Hindlimb muscle (tissue), 1 donor: ENCODE measurements at places on chromosomes 13 and 19.

DNA sequence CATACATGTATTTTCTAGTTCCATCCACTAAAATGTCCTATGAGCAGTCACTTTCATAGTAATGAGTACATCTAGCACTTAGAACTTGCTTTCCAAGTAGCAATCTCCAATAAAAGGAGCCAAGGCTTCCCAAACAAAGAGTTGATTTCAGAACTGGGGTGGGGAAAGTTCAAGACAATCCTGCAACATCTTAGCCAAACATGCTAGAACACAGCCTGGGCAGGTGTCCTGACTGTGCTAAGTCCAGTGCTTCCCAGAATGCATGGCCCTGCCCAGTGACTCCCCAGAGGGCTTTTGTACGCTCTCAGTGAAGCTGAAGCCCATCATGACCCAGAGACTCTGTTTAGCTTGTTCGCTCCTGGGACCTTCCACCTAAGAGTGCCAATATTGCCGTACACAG lies 106.7 kb upstream of the UBAC2 start:
- DNase-seq, result no peak

GRCh38 chr19:30864391-30865215 lies 484.6 kb downstream of the TSHZ3 start:
- DNase-seq, result no peak

DNA sequence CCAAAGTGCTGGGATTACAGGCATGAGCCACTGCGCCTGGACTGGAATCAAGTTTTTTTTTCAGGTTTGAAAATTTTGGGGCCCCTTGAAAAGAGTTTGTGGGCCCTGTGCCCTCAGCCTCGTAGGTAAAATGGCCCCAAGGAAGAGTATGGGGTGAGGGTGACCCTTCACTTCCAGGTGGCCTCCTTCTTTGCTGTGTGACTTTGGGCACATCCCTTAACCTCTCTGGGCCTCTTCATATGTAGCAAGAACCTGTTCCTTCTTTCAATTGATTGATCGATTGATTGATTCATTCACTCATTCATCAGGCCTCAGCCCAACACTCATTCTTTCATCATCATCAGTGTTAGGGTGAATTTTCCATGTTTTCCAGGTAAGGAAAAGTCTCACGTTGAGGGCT lies 3.4 kb upstream of the TMEM221 start:
- DNase-seq, result no peak

- DNase-seq, result no peak
These were observed 56.8 kb downstream of the THSD1 start for GRCh38 chr13:52348983-52349780.

DNA sequence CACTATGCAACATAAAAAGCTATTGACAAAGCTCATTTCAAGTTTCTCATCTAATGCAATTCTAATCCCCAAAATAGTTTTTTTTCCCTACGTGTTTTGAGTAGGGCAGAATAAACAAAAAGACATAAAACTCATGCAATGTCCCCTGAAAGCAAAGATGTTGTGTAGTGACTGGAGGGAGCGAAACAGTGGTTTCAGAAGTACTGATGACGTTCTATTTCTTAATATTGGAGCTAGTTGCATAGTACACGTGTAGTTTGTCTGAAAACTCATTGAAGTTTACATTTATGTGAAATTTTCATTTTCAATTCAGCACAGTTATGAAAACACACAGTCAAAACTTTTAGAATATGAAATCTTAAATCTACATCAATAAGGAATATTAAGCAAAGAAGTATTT lies 31.6 kb downstream of the USP12 start:
- DNase-seq, result no peak

GRCh38 chr13:30652746-30653386 lies 35.1 kb downstream of the USPL1 start:
- DNase-seq, result no peak

DNA sequence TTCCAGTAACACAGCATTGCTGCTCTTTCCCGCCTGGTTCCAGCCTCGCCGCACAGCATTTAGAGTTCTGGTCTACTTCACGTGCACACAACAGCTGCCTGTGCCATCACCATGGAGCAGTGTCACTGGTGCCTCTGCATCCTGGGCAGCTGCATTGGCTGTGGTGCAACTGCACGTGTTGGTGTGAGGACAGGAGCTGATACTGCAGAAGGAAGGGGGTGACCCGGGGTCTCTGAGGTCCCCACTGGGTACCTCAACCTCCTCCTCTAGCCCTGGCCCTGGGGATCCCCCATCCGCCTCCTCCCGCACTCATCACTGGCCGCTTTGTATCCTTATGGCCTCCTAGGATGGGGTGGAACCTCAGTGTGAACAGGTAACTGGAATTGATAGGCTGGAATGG lies 112.5 kb downstream of the SOX1 start:
- DNase-seq, result no peak

DNA sequence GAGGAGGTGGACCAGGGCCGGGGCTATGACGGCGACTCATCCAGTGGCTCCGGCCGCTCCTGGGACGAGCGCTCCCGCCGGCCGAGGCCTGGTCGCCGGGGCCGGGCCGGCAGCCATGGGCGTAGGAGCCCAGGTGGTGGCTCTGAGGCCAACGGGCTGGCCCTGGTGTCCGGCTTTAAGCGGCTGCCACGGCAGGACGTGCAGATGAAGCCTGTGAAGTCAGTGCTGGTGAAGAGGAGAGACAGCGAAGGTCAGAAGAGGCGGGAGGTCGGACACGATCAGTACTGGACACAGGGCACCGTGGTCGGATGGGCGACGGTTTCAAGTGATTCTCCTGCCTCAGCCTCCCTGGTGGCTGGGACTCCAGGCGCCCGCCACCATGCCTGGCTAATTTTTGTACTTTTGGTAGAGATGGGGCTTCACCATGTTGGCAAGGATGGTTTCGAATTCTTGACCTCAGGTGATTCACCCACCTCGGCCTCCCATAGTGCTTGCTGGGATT lies 22.3 kb downstream of the TJP3 start:
- no peak for DNase-seq

- no peak for DNase-seq
These were observed 5.3 kb downstream of the PODNL1 start for GRCh38 chr19:13932911-13933393.

DNA sequence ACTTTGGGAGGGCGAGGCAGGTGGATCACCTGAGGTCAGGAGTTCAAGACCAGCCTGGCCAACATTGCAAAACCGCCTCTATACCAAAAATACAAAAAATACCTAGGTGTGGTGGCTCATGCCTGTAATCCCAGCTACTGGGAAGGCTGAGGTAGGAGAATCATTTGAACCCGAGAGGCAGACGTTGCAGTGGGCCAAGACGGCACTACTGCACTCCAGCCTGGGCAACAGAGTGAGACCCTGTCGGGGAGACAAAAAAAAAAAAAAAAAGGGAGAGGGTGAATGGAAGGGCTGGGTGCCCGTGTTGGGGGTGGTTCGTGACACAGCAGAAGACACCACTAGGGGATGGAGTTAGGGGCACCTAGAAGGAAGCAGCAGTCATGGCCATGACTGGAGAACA lies 10.8 kb downstream of the CFD start:
- no peak for DNase-seq

DNA sequence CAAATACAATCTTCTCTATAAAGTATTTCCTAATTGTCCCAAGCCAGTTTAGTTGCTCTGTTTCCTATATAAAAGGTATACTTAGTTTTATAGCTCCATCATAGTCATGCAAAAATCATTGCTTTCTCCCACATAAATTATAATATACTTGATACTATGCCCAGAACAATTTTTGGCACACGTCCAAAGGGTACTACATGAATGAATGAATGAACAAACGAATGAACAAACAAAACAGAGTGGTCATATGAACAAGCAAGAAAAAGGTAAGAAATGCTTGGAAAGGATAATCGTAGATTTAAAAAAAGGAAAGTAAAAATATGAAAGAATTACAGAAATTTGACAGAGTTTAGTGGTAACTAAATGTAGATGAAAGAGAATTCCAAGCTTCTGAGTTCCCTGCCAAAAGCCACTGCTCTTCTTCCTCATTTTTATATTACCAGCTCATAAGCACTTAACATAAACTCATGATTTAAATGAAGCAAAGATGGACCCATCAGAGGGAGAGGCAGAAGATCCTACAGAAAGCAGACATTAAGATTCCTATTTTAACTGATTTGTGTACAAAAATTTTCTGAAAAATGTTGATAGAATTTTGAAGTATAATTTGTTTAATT lies 123.2 kb downstream of the ENOX1 start:
- no peak for DNase-seq

GRCh38 chr19:9847087-9847671 lies 12.1 kb downstream of the PIN1 start:
- DNase-seq, result no peak

DNA sequence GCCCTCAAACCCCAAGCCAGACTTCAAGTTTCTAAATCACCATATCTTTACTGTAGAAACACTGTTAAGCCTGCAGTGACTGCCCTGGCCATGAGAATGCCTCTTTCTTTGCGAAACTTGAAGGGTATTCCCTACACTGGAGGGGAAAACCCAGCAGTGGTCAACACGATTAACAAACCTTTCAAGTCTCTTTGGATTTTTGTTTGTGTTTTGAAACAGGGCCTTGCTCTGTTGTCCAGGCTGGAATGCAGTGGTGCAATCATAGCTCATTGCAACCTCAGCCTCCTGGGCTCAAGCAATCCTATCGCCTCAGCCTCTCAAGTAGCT lies 17.4 kb upstream of the POMP start:
- DNase-seq, result no peak

DNA sequence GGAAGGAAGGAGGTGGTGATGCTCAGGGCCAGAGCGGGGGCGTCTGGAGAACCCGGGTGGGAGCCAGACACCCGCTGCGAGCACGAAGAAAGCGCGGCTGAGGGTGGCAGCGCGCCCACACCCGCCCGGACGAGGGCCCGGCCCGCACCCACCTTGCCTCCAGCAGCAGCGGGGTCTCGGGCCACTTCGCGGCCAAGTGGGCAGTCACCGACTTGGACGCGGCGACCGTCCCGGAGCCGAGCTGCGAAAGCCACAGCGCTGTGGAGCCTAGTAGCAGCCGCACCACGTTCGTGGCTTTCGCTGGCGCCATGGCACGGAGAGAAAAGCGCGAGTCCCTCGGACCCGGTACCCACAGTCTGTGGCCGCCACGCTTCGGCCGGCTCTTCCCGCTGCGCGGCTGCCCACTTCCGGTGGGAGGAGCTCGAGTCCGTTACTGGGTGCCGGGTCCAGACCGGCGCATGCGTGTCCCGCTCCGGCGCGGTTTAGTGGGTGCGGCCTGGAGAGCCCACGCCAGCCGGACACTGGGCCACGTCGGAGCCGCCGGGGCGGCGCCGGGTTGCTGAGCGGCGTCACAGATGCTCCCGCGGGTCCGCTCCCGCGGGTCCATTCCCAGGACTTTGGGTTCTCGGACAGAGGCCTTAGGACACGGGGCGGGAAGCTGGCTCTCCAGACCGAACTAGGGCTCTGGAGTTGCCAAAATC lies at the start of gene UGGT2:
Gene UGGT2, minus strand, starts transcription at position 399 of the 701 bp plus-strand sequence. Its CDS starts 89 bp downstream, at position 310.
- peak; percentile 97 for DNase-seq

DNA sequence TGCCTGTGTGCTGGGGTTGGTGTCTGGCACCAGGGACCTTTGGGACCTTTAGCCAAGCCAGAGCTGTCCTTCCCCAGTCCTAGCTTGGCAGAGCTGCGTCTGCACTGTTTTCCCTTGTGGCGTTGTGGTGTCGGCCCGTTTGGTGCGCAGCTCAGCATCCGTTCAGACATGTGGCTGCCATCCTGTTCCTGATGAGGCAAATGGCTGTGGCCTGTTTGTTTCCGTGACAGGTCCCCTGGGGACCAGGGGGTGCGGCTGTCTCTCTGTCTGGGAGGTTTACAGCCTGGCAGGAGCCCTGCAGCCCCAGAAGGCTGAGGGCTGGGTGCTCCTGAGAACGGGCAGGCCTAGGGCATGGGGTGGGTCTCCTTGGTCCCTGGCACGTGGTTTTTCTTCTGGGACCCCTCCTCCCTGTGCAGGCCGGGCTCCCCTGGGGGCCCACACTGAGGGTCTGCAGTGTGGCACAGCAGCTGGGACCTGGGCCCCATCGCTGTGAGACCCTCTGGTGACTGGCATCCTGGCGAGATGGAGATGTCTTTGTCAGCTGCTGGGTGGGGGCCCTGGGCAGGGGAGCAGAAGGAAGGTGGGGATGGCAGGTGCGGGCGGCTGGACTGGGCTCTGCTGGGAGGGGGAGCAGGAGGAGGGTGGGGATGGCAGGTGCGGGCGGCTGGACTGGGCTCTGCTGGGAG lies 4.0 kb downstream of the SPPL2B start:
- DNase-seq, result no peak

- peak; percentile 72 for DNase-seq
These were observed 7.3 kb upstream of the F7 start for GRCh38 chr13:113098162-113098732.

GRCh38 chr19:49468199-49468598 lies 5.8 kb upstream of the FLT3LG start:
- DNase-seq, result no peak

DNA sequence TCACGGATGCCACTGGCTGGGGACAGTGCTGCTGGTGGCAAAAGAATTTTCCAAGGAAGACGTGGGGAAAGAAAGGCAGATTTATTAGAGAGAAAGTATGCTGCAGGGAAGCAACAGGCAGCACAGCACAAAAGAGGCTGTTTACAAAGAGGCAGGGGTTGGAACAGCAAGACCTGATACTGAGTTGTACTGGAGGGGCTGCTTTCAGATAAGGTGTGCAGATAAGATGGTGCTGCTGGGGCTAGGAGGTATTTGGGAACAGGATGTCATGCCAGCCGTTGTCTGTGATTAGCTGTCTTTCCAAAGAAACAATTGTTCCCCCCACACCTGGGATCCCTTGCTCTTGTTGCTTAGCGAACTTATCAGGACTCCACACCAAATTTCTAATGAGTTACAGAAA lies 2023.3 kb upstream of the PCDH20 start:
- DNase-seq, result no peak

- no peak for DNase-seq
These were observed 127.0 kb downstream of the UGGT2 start for GRCh38 chr13:95926231-95926630.

DNA sequence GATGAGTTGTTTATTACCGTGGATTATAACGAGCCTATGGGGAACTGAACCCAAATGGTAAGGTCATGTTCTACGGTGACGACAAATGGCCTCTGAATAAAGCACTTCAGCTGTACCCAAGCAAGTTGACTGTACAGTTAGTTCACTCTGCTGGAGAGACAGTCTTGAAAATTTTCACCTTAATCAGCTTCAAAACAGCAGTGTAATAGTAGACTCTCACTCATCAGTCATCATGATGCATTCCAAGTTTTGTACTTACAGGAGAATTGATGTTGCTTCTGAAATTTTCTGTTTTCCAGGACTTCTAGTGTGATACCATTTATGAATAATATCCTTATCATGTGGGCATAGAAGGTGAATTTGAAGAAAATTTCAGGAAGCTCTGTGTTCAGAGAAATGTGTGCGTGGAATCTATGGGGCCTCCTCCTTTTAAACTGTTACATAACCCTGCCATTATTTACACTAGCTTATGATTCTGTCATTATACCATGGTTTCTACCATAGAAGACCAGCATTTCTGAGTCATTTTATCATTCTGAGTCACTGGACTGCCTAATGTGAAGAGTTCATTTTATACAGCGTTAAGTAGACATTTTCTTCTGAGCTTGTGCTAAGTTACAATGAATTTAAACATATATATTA lies 96.9 kb downstream of the WDFY2 start:
- DNase-seq, result no peak

GRCh38 chr13:40588101-40588500 lies 78.3 kb downstream of the FOXO1 start:
- DNase-seq, result no peak

GRCh38 chr13:77374786-77375185 lies 47.9 kb upstream of the MYCBP2 start:
- no peak for DNase-seq
